Right forelimb (tissue), 1 donor: ENCODE measurements at places on chromosomes 16 and 17.
A peak's percentile ranks its signal among the peaks of the same experiment; 100 is the strongest.

DNA sequence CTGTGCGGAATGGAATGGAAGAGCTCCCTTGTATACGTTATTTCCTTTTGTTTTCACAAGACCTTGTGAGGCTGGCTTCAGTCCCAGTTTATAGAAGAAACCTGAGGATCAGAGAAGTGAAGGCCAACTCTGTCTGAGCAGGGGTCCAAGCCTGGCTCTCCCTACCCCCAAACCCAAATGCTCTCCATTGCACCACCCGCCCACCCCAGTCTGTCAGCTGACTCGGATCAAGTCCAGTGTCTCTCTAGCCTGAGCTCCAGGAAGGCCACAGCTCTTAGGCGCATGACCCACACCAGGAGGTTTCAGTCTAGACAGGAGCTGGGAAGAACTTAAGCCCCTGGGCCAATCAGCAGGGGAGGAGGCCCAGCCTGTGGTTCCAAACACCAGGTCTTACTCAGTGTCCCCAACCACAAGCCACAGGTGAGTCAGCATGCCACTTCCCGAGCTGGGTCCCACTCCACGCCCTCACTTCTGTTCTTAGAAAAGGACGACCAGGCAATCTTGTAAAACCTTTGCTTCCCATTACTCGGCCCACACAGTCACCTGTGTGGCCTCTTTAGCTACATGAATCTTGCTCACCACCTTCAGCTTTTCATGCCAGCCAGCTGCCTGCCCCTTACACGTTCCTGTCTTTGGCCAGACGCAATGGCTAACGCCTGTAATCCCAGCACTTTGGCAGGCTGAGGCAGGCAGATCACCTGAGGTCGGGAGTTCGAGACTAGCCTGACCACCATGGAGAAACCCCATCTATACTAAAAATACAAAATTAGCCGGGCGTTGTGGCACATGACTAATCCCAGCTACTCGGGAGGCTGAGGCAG lies 27.8 kb downstream of the TK2 start:
- peak; percentile 38 for DNase-seq

GRCh38 chr17:49571283-49571682 lies 4.4 kb upstream of the NXPH3 start:
- no peak for DNase-seq

DNA sequence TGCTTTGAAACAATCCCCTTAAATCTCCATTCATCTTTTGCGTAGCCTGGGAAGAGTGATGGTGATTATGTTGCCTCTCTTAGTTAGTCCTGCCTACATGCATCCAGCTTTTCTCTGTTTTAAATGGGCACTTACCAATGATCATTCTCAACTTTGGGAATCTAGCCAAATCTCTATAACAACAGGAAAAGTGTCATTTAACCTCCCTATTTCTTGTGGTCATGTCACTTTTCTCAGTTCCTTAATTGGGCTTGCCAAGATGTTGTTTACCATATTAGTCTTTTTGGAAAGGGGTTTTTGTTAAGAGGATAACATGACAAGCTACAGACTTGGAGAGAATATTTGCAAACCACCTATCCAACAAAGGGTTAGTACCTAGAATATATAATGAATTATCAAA lies 15.6 kb upstream of the CLEC10A start:
- DNase-seq = no peak

DNA sequence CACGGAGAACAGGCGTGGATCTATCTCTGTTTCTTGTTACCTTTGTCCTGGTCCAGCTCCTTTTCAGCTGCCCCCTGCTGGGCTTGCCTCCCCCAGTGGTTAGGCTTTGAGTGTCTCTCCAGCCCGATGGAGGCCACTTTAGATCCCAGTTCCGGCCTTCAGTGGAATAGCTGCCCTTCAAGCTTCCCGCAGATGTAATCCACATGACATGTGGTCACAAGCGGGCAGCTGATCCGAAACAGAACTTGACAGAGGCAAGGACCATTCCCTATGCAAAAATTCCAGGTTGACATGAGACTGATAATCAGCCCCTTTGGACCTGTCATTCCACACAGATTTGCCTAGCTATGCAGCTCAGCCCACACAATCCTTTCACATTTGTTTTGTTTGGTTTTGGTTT lies 40.6 kb upstream of the AQP8 start:
- no peak for DNase-seq

DNA sequence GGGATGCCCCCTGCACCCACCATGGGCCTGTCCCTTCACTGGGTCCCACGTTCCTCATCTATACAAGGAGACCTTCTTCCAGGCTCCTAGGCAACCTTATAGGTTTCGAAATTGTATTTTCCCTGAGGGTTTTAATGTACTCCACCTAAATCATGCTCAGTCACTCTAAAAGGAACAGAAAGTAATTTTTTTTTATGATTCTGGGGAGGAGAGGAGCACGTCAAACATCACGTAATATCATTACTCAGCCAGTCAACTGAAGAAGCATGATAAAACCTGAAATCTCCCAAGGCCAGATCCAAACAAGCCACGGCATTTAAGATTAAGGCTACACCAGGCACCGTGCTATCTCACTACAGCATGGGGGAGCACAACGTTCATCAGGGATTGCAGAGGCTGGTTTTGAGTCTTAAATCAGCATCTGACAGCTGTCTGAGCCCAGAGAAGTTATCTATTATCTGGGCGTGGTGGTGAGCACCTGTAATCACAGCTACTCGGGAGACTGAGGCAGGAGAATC lies 3.9 kb upstream of the TMEM114 start:
- DNase-seq = no peak

DNA sequence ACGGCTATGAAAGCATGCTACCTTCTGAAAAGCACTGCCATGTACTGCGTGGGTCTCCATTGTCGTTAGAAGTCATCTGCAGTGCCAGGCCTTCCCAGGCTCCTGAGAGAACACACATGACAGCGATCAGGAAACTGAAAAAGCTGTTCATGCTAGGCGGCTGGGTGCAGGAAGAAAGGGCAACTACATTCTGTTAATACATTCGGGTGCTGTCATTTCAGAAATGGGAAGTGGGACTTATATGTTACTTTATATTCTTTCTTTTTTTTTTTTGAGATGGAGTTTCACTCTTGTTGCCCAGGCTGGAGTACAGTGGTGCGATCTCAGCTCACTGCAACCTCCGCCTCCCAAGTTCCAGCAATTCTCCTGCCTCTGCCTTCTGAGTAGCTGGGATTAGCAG lies 19.9 kb downstream of the CFAP20 start:
- DNase-seq = peak; percentile 25

- DNase-seq = no peak
Measured at GRCh38 chr16:61791464-61791863, 244.8 kb downstream of the CDH8 start.

DNA sequence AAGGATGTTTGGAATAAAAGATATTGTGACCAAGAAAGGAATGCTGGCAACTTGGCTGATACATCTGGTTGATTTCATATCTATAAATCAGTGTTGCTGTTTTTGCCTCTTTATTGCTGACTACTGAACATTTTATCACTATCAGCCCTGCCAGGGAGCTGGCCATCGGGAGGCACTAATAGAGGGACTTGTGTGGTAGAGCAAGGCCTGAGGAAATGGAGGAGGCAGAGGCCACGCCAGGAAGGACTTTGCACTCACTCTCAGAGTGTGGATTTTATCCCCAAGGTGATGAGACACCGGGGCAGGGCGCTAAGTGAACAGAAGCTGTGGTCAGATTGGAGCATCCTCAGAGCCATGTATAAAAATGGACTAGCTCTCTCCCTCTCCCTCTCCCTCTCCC lies 9.3 kb upstream of the CYB561 start:
- DNase-seq = no peak

- DNase-seq = no peak
Measured at GRCh38 chr16:1075546-1075945, 3.0 kb downstream of the SSTR5 start.

DNA sequence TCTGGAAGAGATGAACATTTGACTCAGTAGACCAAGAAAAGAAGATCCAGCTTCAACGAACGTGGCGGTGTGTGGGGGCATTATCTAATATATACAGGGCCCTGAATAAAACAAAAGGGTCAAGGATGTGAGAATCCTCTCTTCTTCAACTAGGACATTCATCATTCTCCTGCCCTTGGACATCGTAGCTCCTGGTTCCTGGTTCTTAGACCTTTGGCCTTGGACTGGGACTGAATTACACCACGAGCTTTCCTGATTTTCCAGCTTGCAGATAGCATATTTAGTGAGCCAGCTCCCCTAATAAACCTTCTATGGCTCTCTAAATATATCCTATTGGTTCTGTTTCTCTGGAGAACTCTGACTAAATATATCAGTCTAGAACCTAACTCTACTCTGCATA lies 29.5 kb upstream of the HELZ start:
- DNase-seq = no peak

DNA sequence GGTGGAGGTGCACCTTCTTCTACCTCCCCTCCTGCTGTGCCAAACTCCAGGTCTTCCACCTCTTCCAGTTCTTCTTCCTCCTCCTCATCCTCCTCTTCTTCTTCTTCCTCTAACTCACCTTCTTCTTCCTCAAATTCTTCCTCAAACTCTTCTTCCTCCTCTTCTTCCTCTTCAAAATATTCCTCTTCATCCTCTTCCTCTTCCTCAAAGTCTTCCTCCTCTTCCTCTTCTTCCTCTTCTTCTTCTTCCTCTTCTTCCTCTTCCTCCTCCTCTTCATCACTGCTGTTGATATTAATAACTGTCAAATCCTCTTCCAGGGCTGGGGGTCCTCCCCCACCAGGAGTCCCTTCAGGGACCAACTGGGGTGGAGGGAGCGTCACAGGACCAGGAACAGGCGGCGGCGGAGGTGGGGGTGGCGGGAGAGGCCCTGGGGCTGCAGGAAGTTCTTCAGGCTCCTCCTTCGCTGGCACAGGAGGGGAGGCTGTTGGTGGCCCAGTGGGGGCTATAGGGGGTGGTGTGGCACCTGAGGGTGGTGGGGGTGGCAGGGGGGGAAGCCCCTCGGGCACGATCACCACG lies 30.7 kb upstream of the ALOX15 start:
- DNase-seq = no peak

DNA sequence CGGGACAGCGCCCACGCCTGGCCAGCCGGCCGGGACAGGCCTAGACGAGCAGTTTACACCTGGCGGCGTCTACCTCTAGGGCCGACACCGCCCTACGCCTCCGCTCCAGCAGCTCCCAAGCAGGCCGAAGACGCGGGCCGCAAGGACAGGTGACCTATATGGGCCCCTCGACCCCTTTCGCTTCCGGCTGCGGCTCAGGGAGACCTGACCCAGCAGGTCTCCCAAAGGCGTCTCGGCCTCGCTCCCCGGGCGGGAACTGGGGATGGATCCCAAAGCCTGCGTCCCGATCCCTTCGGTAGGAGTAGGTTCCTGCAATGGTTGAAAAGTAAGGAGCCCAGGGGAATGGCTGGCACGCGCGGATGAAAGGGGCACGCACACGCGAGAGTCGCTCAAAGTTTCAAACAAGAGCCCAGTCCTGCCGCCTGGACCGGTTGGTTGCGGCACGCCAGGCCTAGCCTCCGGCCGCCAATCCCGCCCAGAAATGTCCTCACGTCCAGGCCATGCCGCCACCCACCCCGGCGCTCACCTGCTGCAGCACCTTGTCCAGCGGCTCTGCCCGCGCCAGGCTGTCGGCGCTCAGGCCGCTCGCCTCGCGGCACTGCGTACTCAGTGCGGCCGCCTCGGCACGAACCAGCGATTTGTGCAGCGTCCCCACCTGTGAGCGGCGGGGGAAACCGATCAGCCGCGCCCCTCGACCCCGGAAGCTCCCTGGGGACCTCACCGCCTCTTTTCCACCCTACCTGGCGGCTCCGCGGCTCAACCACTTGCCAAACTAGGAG lies 630 bp downstream of the ESRP2 start:
- DNase-seq = no peak

DNA sequence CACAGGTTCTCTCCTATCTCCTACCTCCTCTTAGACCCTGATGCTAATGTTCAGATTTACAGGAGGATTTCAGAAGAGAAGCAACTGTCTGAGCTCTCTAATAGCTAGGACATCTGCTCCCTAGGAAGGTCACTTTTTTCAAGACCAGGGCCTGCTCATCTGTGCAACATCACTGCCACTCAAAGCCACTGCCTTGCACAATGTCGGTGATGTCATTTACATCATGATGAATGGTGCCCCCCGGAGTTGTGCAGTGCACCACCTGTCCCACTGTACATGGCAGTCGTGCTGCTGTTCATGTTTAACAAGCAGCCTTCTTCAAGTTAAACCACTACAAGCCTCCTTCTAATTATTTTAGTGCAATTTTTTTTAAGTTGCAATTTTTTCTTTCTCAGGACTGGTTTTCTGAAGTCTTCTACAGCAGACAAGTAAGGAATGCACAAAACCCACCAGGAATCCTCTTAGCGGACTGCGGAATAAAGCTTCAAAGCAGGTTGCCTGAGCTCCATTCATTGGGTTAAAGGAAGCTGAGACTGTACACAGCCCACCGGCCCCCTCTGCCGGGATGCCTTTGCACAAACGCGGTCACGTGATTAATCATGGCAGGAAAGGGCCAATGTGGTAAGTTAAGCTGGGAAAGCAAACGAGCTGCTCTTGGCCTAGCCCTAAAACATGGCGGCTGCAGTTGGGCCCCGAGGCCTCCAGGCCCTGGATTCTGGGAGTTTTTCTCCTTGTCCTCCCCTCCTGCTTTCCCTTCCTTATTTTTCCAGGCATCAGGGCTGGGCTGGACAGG lies 74.1 kb downstream of the MYH11 start:
- no peak for DNase-seq
